ENCODE measurements at places on chromosomes 13 and 19.

- no peak for DNase-seq
These were observed 23.0 kb upstream of the PSG2 start for GRCh38 chr19:43105496-43105895.

GRCh38 chr19:10921199-10921909 lies 7.1 kb downstream of the YIPF2 start:
- no peak for DNase-seq

DNA sequence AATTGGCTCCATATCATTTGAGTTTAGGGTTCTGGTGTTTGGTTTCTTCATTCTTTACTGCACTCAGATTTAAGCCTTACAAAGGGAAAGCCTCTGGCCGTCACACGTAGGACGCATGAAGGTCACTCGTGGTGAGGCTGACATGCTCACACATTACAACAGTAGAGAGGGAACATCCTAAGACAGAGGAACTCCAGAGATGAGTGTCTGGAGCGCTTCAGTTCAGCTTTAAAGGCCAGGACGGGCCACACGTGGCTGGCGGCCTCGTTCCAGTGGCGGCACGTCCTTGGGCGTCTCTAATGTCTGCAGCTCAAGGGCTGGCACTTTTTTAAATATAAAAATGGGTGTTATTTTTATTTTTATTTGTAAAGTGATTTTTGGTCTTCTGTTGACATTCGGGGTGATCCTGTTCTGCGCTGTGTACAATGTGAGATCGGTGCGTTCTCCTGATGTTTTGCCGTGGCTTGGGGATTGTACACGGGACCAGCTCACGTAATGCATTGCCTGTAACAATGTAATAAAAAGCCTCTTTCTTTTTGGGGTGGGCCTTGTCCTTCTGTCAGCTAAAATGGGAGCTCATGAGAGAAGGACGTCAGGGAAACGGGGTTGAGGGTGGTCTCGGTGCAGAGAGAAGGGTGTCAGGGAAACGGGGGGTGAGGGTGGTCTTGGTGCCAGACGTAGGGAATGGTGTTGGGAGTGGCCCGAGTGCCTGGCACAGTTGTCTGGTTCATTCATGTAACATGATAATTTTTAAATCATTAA lies 26.0 kb downstream of the LAMP1 start:
- no peak for DNase-seq

GRCh38 chr19:5489551-5489950 lies 34.3 kb downstream of the ZNRF4 start:
- DNase-seq, result no peak

DNA sequence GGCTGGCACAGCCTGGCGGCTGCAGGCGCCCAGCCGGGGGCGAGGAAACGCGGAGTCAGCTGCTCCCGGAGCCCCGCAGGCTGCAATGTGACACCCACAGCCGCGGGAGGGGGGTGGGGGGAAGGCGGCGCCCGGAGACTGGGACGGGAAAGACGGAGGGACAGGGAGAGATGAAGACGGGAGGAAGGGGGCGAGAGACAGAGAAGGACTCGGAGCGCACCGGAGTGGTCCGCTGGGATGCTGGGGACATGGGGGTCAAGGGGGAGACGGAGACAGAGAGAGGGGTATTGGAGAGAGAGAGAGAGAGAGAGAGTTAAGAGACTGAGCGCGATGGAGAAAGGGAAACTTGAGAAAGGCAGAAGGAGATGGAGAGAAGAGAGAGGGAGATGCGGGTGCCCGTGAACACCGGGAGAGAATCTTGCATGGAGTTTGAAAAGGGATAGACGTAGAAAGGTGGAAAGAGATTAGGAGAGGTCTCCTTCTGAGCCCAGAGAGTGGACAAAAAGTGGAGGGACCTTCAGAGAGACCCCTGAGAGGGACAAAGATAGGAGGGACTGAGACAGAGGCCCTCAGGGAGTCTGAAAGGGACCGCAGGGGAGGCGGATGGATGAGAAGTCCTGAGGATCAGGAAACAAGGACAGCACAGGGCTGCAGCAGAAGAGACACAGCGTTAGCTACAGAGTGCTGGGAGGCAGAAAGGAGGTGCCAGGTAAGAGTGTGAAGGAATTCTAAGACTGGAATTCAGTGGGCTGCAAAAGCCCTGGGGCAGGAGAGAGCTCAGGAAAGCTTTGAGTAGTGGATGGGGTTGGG lies 1.0 kb downstream of the SCN1B start:
- DNase-seq, result no peak

DNA sequence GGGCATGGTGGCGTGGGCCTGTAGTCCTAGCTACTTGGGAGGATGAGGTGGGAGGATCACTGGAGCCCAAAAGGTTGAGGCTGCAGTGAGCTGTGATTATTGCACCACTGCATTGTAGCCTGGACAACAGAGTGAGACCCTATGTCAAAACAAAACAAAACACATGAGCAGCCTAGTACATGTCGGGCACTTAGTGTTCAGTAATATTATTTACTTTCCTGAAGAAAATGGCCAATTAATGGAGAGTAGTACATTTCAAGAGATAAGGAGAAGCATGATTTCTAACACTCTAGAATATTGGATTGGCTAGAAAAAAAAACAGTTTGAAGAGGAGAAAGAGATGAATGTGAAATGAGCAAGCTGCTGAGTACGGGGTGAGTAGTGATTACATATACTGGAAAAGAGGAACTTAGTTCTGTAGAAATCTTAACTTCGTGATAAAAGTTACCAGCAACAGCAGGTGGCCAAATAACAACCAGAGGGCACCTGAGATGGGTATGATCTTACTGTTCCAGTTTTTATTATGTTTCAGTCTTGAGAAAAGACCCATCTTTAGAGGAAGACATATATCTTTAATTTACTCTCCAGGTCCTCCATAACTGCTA lies 36.2 kb downstream of the SPATA13 start:
- DNase-seq, result peak; percentile 45

GRCh38 chr13:36088463-36088862 lies 42.7 kb downstream of the DCLK1 start:
- no peak for DNase-seq

All from NB4 (cell line).